ENCODE measurements at places on chromosomes 2 and 18.
A peak's percentile ranks its signal among the peaks of the same experiment; 100 is the strongest.

DNA sequence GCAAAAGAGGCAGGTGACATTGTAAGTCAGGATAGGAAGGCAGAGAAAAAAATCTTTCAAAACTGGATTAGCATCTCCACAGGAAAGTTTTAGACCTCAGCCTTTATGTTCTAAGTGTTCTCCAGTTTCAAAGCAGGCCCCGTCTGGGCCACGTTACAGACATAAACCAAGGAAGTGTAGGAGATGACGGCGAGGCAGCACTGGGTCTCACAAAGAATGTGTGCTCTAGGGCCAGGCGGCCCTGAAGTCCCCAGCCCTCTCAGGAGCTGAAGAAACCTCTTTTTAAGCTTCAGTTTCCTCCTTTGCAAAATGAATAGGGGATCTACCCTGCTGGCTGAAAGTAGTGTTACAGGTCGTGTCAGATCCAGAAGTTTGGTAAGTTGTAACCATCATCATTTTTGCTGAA, 81.7 kb downstream of the SPRED2 start:
- peaks cover 6% of the 10 kb centered on the region for H3K4me1 ChIP-seq
- H3K4me3 ChIP-seq, result no peak overlapping the region
- H3K27ac ChIP-seq, result no peak overlapping the region
- no peaks in the 10 kb centered on the region for H3K36me3 ChIP-seq

- H3K4me1 ChIP-seq, result no peaks in the 10 kb centered on the region
- H3K4me3 ChIP-seq, result no peak overlapping the region
- H3K27me3 ChIP-seq, result peaks cover 3% of the 10 kb centered on the region
- H3K36me3 ChIP-seq, result no peaks in the 10 kb centered on the region
- no peak for DNase-seq
Observed at GRCh38 chr2:59073286-59073685, 832.2 kb upstream of the FANCL start.

DNA sequence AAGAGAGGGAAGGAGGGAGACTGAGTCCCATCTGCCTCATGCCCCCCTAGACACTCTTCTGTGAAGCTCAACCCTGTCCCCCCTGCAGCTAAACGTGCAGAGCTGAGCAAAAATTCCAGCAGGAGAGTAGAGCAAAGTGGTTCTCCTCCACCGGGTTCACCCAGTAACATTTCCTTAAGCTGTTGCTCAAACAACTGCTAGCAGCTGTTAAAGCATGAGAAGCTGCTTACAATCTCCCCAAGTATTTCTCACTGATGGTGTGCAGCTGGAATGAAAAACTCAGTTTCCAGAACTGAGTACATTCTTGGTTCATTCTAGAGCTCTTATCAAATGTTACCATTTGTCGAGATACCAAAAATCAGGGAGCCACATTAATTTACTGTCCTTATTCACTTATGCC, 92.3 kb downstream of the STK39 start:
- H3K36me3 ChIP-seq, result peaks cover 14% of the 10 kb centered on the region
- H3K4me3 ChIP-seq, result no peak overlapping the region

DNA sequence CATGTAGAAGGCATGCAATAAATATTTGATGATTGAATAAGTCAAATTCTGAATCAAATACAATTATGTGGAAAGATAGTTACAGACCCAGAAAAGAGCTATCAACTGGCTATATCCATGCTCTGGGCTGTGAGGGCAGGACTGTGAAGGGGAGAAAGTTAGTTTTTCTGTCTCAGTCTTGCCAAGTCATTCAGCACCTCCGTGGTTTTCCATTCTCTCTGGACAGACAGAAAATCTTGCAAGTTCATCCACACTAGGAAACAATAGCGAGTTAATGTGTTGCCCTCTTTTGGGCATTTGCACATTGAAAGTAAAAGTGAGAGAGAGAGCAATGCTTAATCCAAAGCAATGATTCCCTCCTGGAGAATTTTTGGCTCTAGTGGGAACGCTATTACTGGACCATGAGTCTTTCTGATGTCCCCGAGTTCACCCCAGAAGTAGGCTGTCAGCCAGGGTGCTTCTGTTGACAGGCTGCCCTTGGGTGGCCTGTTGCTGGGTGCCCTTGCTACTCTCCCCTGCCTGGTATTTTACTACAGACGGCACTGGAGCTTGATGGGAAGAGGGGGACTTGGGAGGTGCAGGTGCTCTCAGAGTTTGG, 238.3 kb downstream of the LOXHD1 start:
- no peak for DNase-seq
- H3K27me3 ChIP-seq, result no peaks in the 10 kb centered on the region
- no peak overlapping the region for H3K4me3 ChIP-seq
- no peak overlapping the region for H3K27ac ChIP-seq
- peaks cover 2% of the 10 kb centered on the region for H3K4me1 ChIP-seq

GRCh38 chr18:39019989-39020388, 1454.4 kb upstream of the CELF4 start:
- DNase-seq, result no peak
- no peak overlapping the region for H3K4me3 ChIP-seq
- no peak overlapping the region for H3K27ac ChIP-seq

DNA sequence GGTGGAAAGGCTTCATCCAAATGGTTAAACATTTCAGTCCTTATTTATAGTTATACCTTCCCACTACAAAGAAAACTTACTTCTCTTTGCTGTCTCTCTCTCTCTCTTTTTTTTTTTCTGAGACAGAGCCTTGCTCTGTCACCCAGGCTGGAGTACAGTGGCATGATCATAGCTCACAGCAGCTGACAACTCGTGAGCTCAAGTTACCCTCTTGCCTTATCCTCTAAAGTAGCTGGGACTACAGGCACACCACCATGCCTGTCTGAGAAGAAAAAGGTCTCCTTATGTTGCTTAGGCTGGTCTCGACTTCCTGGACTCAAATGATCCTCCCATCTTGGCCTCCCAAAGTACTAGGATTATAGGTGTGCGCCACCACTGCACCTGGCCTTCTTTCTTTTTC, 32.3 kb upstream of the OLA1 start:
- no peak for DNase-seq
- no peaks in the 10 kb centered on the region for H3K4me1 ChIP-seq
- H3K27me3 ChIP-seq, result peaks cover 19% of the 10 kb centered on the region
- no peak overlapping the region for H3K27ac ChIP-seq
- H3K4me3 ChIP-seq, result no peak overlapping the region

DNA sequence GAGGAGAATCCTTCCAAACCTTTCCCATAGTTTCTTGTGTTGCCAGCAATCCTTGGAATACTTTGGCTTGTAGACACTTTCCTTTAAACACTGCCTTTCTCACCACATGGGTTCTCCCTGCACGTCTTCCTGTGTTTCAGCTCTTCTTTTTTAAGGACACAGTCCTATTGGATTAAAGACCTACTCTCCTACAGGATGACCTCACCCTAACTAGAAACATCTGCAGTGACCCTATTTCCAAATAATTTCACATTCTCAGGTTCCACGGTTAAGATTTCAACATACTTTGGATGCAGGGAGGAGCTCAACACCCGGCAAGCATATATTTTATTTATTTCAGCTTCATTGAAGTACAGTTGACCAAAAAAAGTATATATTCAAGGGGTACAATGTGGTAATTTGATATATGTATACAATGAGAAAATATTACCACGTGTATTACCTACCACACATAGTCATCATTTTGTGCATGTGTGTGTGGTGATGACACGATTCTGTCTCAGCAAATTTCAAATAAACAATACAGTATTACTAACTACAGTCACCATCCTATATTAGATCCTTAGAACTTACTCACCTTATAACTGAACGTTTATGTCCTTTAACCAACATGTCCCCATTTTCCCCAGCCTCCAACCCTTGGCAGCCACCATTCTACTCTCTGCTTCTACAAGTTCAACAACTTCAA, 745.0 kb downstream of the CBLN2 start:
- H3K36me3 ChIP-seq, result no peaks in the 10 kb centered on the region
- H3K27ac ChIP-seq, result no peak overlapping the region
- no peak overlapping the region for H3K4me3 ChIP-seq
- H3K4me1 ChIP-seq, result no peaks in the 10 kb centered on the region

DNA sequence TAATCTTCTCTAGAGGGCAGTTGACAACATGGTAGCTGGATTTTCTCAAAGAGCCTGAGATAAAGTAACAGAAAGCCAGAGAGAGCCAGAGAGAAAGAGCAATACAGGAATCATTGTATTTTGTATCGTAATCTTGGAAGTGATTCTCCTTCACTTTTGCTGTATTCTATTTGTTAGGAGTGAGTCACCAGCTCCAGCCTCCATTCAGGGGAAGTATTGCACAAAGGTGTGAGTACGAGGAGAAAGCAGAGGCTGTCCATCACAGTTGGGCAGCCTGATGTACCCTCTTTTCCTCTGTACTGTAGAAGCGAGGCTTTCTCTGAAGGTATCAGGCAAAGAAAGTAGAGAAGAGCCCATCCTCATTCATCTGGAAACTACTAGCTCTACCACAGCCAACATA, 176.8 kb downstream of the KCNS3 start:
- H3K27me3 ChIP-seq, result peaks cover 8% of the 10 kb centered on the region
- DNase-seq, result no peak
- no peaks in the 10 kb centered on the region for H3K36me3 ChIP-seq
- no peaks in the 10 kb centered on the region for H3K4me1 ChIP-seq

DNA sequence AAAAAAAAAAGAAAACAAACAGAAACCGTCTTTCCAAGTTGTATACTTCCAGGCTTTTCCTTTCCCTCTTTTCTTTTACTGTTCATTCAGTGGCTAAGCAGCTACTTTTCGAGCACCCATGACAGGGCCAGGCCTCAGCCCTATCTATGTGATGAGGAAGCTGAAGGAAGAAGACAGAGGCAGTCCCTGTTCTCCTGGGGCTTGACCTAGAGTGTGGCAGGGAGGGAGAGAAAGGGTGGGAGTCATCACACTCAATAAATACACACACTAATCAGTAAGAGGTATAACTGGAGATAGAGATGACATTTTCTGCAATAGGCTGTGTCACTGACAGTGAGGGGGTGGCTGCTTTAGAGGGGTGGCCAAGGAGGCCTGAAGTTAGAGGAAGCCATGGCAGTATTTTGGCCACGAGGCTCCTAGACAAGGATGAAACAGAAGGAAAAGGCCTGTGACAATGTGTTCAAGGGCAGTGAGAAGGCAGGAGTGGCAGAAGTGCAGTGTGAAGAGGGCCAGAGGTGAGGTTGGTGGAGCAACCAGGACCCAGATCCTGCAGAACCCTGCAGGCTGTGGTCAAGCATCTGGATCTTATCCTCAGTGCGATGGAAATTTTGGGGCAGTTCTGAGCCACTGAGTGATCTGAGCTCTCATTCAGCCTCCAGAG, 131.8 kb upstream of the TTC39C start:
- no peak overlapping the region for H3K27ac ChIP-seq
- no peaks in the 10 kb centered on the region for H3K27me3 ChIP-seq
- H3K4me1 ChIP-seq, result peaks cover 30% of the 10 kb centered on the region
- H3K36me3 ChIP-seq, result no peaks in the 10 kb centered on the region
- H3K4me3 ChIP-seq, result no peak overlapping the region
- DNase-seq, result no peak

GRCh38 chr2:176084611-176085119, 903 bp upstream of the EVX2 start:
- no peak overlapping the region for H3K27ac ChIP-seq
- H3K4me3 ChIP-seq, result no peak overlapping the region
- peaks cover 10% of the 10 kb centered on the region for H3K36me3 ChIP-seq
- H3K27me3 ChIP-seq, result peaks cover 86% of the 10 kb centered on the region
- DNase-seq, result no peak

DNA sequence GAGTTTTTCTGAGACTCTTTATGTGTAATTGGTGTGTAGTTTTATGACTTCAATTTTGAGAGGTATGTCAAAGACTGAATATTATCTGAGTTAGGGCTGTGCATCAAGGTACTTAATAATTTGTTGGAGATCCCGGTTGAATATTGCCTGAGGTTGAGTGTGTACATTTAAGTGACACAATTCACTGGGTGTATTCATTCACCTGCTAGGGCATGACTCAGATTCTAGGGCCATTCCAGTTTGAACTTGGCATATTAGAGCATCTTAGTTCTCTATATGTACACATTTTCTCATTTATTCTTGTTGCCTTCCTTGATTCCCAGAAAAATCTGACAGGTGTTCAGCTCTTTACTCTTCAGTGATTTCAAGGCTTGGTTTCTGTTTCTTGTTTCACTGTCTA, 12.5 kb downstream of the MAP4K4 start:
- no peak overlapping the region for H3K4me3 ChIP-seq
- peaks cover 84% of the 10 kb centered on the region for H3K4me1 ChIP-seq
- no peak for DNase-seq
- H3K27ac ChIP-seq, result peak overlapping the region; percentile 28

GRCh38 chr2:147715807-147716206, 129.0 kb upstream of the ACVR2A start:
- no peak overlapping the region for H3K27ac ChIP-seq
- H3K36me3 ChIP-seq, result peaks cover 7% of the 10 kb centered on the region
- peaks cover 9% of the 10 kb centered on the region for H3K4me1 ChIP-seq
- no peak for DNase-seq
- H3K4me3 ChIP-seq, result no peak overlapping the region
- no peaks in the 10 kb centered on the region for H3K27me3 ChIP-seq

- H3K36me3 ChIP-seq, result no peaks in the 10 kb centered on the region
- H3K4me3 ChIP-seq, result no peak overlapping the region
- no peaks in the 10 kb centered on the region for H3K27me3 ChIP-seq
- no peak for DNase-seq
- no peak overlapping the region for H3K27ac ChIP-seq
- no peaks in the 10 kb centered on the region for H3K4me1 ChIP-seq
Observed at GRCh38 chr2:139917690-139918384, 1137.6 kb upstream of the NXPH2 start.

DNA sequence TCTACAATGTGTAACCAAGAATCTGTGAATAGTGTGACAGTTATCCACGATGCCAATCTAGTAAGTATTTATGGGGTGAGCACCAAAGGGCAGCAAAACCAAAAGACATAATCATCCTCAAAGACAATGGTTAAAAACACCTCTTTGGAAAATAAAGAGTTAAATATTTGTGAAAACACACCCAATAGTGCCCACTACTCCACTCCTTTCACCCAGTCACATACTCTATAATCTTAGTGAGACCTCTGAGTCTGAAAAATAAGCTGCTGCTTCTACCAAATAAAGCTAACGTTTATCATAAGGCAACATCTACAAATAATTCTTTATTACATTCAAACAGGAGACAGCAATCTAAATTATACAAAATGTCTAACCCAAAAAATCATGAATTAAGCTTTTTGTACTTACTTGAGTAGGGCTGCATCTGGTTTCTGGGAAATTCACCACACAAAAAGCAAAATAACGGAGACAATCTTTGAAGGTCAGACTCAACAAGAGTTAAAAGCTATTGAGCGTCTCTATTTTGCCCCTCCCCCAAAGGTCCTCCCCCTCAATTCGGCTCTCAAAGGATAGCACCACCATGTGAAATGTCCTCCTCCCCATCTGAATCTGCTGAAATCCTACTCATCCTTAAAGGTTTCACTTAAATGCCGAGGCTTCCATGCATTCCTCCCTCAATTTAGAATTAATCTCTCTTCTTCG, 2.0 kb downstream of the RAPH1 start:
- peaks cover 21% of the 10 kb centered on the region for H3K4me1 ChIP-seq
- H3K36me3 ChIP-seq, result no peaks in the 10 kb centered on the region
- peak overlapping the region; percentile 79 for H3K4me3 ChIP-seq
- H3K27me3 ChIP-seq, result peaks cover 6% of the 10 kb centered on the region
- DNase-seq, result peak; percentile 13

DNA sequence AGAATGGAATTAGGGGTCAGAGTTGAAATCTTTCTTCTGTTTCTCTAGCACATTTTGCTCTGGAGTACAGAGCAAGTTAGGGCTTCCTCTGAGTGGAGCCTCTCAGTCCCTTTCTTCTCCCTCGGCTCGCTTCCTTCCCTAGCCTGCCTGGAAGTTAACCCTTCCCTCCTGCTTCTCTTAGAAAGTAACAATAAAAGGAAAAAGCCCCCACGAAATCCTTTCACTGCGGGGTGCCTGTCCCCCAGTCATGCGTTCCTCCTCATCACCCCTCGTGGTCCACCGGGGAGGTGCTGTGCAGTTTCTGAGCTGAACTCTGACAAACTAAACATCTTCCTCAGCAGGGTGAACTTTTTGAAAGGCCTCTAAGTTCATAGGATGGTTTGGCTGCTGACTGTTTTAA, 2.0 kb downstream of the IGFBP2 start:
- H3K27ac ChIP-seq, result no peak overlapping the region
- DNase-seq, result no peak
- peaks cover 27% of the 10 kb centered on the region for H3K4me1 ChIP-seq
- no peak overlapping the region for H3K4me3 ChIP-seq
- no peaks in the 10 kb centered on the region for H3K36me3 ChIP-seq

All from activated naive CD4-positive, alpha-beta T cell treated with anti-CD3 and anti-CD28 coated beads for 36 hours (primary cell).